ENCODE measurements at places on chromosomes 5 and 9.

DNA sequence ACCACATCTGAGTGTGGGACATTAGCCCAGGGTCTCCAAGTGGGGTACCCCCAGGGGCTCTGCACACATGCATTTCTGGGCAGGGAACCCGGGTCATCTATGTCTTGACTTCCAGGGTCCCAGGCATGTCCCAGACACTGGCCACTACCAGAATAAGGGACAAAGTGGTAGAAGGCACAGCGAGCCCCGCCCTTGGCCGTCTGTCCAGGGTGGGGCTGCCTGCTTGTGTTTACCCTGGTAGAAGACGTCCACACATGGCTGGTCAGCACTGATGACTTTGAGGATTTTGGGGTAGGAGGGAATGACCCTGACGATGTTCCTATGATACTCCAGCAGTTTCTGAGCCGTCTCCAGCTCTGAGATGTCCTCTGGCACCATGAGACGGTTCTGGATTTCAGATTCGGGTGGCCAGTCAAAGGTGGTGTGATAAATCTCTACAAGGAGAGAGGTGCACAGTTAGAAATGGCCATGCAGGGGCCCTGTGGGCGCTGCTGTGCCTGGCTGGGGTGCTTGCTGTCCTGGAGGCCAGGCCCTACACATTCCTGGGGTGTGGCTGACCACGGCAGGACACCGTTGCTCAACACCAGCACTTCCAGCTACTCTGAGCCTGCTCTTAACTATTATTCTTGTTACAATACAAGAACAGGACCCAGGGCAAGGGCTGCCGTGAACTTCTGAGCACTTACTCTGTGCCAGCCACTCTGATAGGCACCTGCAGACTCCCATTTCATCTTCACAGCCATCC lies 51.3 kb downstream of the AK8 start:
- DNase-seq: no peak

DNA sequence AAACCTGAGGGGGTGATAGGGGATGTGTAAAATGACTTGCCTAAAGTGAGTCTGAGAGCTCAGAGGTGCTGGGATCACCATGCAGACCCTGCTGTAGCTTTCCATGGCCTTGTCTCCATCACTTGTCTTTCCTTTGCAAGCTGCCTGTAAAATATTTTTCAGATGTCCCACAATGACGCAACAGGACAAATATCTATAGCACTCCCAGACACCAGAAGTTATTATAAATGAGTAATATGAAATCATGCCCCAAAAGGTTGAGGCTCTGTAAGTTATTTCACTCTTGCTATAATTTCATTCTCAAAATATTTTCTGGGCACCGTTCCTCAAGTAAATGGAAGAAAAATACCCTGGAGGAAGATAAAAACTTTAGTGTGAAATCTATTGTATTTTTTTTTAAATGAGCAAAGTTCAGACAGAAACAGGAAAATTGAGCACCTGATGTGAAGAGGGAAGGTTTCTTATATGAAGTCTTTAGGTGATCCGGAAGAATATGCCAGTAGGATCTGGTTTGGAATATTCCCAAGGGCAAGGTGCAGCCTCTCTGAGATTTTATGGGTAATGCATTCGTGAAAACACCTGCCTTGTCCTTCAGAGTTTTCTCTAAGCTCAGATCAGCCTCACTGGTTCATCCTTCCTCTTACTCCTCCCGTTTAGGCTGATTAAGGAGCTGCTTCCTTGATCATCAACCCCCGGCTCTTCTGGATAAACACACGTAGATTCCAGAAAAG lies 138.3 kb upstream of the DMAC1 start:
- no peak for DNase-seq

GRCh38 chr5:150254774-150255173 lies 34.8 kb downstream of the CAMK2A start:
- DNase-seq: no peak

GRCh38 chr9:74122661-74123060 lies 374.5 kb upstream of the RORB start:
- DNase-seq: no peak

DNA sequence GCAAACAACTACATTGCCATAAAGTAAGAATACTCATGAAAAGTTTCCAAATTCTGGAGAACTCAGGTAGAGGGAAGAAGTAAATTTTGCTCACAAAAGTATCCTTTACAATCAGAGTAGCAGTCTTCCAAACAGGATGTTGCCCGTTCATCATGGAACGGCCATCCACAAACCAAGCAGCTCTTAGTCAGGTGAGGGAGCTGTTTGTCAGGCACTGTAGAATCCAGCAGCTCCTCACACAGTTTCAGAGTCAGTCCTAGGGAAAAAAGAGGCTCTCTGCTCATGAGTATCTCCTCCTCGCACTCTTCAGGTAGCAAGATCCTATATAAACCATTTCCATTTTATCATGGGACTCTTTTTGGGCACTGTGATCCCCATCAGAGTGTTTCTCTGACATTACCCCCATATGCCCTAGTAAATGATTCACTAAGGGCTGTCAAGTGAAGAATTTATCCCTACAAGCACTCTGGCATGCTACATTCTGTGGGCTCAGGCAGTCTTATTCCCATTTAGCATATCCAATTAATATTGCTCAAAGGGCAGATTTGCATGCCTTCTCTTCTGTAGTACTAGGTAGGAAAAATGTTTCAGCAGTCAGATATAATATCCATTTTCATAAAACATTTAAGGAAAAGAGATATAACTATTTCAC lies 97.9 kb downstream of the WDR41 start:
- DNase-seq: no peak

DNA sequence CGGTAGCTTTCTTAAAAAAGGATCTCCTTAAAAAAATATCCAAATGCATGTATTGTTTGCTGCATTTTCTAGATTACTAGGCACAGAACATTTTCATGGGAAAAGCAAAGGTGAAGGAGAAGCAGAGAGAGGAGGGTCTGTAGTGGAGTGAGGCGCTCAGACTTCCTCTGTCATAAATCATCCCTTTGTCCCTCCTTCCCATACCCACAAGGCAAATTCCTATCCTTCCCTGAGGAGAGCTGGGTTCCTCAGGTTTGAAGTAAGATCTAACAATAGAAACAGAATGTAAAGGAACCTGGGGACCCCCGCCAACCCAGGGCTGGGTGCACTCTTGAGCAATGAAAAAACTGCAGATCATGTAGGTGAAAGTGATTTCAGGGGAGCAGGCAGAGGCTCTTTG lies 149.2 kb upstream of the ANKH start:
- DNase-seq: no peak

DNA sequence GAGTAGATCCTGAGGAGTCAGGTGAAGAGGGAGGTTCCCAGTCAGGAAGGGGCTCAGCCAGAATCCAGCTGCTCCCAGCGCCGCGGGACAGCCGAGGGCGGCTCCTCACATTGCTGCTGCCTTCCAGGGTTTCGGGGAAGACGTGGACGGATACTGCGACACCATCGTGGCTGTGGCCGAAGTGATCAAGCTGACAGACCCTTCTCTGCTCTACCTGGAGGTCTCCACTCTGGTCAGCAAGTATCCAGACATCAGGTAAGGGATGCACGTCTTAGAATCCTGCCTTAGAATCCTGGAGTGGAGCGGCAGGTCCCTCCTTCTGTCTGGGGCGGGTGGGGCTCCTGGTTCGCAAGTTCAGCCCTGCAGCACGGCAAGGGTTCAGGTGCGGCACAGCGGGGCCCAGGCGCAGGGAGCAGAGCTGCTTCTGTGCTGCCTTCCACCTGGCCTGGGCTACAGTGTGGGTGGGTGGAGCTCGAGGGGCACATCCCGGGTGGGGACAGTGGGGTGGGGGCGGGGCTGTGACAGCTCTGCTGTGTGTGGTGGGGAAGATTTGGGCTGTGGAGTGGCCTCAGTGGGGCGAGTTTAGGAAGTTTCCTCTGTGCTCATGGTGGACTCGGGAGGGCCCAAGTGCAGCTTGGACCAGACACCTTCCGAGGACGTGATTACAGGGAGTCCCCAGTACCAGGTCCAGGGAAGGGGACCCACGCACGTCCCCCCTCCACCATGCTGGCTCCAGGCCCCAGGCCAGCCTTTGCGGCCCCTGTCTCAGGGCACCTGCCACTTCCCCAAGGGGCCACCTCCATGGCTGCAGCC lies 22.8 kb downstream of the EXOC3 start:
- no peak for DNase-seq

- no peak for DNase-seq
These were observed 10.7 kb upstream of the STK32A start for GRCh38 chr5:147223948-147224791.

DNA sequence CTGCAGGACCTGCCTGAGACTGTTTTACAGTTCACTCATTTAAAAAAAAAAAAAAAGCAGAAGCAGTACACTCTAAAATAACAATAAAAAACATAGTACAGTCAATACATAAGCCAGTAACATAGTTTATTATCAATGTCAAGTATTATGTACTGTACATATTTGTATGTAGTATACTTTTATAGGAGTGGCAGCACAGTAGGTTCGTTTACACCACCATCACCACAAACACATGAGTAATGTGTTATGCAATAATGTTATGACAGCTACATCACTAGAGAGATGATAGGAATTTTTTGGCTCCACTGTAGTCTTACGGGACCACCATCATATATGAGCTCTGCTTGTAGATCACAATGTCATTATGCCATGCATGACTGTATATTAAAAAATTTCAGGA lies 462.8 kb downstream of the ISL1 start:
- DNase-seq: no peak

GRCh38 chr5:501831-502184 lies 22.4 kb downstream of the SLC9A3 start:
- DNase-seq: no peak

GRCh38 chr5:171131497-171131896 lies 177.6 kb upstream of the TLX3 start:
- DNase-seq: no peak

DNA sequence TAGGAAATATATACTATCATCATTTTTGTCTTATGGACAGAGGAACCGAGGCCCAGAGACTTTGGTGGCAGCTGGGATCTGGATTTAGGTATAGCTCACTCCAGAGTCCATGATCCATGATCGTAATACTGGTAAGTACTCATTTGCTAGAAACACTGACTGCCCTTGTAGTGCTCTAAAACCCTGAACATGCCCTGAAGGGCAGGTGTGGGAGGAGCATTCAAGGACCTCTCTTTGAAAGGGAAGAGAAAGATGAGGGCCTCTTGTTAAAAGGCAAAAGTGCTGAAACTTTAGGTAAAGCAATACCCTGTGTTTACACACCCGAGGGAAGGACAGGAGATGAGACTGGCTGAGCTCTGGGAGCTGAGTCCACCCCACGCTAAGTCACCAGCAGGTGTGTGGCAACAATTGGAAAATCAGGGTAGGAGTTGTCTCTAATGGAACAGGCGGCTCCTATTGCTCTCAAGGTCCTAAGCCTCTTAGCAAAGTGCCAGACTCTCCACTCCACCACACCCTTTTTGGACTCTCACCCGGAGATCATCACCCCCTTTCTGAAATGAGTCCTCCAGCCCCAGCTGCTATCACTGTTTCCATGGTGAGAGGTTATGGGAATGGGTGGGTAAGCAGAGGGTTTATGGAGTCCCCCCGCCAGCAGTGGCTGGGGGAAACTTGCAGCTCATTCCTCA lies 34.8 kb downstream of the TRPC7 start:
- no peak for DNase-seq

DNA sequence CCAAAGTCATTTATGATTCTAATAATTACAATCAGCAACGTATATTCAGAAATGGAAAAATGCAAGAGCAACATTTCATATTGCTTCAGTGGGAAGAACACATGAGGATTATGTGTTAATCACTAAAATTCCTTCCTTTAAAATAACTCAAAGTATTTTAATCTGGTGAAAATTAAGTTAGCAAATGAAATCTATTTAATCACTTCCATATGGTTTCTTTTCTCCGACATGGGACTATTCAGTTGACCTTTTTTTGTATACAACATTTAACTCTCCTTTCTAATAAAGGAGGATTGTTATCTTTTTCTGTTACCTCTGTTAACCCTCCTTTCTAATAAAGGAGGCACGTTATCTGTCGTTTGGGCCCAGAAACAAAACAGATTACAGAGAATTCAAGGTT lies 59.9 kb downstream of the HOMER1 start:
- DNase-seq: no peak

- no peak for DNase-seq
These were observed 166.1 kb downstream of the CACNA1B start for GRCh38 chr9:138043411-138044345.

GRCh38 chr5:94620256-94620655 lies 1.8 kb downstream of the SLF1 start:
- no peak for DNase-seq

- no peak for DNase-seq
These were observed 93.3 kb upstream of the SLC44A1 start for GRCh38 chr9:105150991-105151685.

DNA sequence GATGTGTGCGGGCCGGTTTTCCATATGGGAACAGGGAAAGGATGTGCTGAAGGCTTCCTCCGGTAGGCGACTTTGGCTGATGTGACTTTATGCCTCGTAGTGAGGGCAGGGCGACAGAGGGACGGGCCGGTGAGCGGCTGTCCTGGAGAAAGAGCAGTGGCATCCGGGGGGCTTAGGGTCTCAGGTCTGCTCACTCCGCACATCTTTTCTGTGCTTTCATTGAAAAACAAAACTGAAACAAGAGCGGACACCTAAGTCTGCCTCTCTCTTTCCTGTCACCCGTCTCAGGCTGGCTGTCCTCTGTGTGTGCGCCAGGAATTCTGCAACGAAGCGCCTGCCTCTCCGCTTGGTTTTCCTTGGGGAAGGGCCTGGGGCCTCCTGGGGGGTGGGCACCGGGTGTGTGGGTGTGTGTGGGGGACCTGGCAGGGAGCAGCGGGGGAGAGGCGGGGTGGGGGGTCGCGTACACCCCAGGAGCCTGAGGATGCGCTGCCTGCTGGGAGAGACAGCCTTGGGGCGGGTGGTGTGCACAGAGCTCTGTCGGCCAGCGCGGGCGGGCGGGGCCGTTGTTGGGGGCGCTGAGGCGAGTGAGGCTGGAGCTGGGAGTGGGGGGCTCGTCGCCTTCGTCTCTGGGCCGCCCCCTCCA lies 580 bp upstream of the PRRX2 start:
- DNase-seq: no peak

GRCh38 chr9:90853945-90854344 lies 52.3 kb downstream of the SYK start:
- no peak for DNase-seq

DNA sequence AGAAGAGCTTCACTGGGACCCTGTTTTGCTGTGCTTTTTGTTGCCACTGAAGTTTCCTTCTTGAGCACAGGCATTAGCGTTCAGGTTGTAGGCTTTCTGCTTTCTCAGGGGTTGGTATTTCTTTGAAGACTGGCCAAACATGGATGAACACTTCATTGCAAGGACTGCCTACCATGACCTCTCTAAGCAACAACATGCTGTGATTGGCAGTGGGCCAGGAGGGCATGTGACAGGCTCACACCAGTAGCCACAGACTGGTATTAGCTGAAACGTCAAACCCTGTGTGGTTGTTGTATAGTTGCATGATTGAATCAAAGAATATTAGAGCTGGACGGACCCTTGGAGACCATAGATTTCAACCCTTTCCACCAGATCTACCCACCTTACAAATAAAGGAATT lies 20.0 kb upstream of the MLANA start:
- no peak for DNase-seq

Measured in stimulated activated CD8-positive, alpha-beta memory T cell treated with anti-CD3 and anti-CD28 coated beads, Interleukin-7, amount 100 ng/mL, for 24 hours (primary cell).